ENCODE measurements at places on chromosomes 2 and 18.

- DNase-seq = no peak
Observed at GRCh38 chr2:2146220-2146619, 184.9 kb downstream of the MYT1L start.

GRCh38 chr18:58106289-58107070 lies 62.5 kb downstream of the NEDD4L start:
- DNase-seq = no peak

GRCh38 chr2:144099780-144100377 lies 420.0 kb downstream of the ZEB2 start:
- no peak for DNase-seq

GRCh38 chr2:191066197-191066918 lies 52.4 kb upstream of the STAT1 start:
- no peak for DNase-seq

DNA sequence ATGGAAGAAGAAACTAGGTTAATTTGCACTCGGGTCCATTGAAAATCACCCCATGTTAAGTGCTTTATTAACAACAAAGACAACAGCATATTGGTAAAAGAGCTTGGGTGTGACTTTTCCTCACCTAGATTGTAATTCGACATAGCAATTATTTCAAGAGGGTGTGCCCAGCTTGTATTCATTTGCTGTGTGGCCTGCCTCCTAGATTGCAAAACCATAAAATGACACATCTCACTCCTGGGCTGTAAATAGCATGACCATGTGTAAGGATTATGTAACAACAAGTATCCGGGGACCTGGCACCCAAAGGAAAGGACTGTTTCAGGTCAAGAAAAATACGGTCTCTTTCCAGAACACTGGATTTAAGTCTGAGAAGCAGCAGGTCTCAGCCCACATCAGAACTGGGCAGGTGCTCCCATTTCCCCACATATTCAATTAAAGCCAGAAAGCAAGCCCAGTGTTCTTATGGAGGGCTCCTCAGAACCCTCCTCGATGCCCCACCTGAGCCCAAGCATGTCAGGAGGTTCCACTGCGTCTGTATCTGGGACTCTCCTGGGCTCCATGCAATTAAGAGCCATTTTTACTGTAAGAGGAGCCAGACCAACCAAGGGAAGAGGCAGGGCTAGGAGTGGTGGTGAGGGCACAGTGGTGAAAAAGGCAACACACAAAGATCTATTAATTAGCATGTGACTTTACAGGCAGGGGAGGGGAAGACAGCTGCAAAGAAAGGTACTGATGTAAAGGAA lies 39.2 kb downstream of the MREG start:
- no peak for DNase-seq

DNA sequence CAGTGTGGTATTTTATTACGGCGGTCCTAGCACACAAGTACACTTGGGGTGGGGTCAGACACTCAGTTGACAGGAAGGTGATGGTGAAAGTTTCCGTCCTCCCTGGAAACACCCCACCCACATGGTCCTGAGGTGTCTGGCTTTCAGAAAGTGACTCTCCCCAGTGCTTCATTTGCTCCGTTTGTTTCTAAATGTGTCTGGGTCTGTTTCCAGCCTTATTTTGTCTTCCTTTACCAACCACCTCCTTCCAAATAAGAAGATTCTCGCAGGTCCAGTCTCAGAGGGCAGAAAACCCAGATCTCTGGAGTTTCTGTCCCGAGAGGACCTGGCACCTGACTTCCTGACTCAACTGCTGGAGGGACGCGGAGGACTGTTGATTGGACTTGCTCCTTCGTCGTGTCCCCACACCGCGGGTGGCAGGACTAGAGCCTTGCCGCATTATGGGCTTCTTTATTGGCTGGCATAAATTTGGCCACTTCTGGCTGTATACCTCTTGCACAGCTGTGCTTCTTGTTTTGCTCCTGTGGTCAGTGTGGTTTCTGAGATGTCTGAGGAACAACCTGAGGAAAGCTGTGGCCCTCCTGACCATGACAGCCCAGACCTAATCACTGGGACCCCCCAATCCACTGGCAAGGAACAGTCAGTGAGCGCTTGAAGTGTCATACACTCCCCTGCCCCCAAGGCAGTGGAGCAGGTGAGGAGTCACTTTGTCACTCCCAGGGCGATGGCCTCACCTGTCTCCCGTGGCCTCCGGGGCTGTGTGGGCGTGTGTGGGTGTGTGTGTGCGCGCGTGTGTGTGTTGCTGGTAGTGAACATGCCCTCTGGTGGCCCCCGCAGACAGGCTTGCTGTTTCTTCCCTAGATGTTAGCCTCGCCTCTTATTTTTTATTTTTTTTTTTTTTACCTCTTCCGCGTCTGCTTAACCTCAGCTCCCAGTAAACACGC lies 45.6 kb downstream of the MEX3C start:
- no peak for DNase-seq

DNA sequence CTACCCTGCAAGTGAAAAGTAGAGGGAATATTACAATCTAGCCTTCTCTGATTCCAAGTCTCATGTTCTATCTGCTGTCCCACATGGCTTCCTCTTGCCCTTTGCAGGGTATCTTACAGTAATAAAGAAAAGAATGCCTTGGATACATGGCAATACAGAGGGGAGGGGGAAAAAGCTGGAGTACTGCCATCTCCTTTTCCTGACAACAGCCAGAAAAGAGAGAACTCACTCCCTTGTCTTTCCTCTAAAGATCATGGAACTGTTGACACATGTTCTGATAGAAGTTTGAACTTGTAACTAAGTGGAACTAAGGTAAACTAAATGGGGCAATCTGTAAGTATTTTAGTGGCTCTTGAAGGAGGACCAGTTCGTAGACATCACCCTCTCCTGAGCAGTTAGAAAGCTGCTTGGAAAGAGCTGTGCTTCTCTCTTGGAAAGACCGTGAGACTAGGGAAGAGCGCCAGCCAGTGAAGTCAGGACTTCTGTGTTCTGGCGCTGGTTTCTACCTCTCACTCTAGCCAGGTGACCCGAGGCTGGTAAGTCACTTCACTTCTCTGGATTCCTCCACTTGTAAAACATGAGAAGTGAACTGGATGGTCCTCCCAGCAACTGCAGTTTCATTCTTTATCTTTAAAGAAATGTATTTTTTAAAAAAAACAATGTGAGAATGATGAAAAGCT lies 242.3 kb upstream of the FOSL2 start:
- no peak for DNase-seq

- peak; percentile 62 for DNase-seq
Observed at GRCh38 chr2:43073401-43073825, 153.0 kb downstream of the ZFP36L2 start.

- no peak for DNase-seq
Observed at GRCh38 chr18:26255695-26256622, 29.7 kb downstream of the TAF4B start.

DNA sequence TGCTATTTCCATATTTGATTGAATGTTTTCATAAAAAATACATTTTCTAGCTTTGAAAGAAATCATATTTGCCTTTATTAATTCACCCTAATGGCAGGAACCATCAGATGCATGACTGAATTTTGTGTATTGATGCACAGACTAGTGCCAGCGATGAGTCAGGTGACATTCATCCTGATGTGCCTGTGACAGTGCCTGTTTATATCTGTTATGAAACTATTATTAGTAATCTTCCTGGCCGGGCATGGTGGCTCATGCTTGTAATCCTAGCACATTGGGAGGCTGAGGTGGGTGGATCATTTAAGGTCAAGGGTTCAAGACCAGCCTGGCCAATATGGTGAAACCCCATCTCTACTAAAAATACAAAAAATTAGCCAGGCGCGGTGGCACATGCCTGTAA lies 170.0 kb downstream of the TSN start:
- no peak for DNase-seq

DNA sequence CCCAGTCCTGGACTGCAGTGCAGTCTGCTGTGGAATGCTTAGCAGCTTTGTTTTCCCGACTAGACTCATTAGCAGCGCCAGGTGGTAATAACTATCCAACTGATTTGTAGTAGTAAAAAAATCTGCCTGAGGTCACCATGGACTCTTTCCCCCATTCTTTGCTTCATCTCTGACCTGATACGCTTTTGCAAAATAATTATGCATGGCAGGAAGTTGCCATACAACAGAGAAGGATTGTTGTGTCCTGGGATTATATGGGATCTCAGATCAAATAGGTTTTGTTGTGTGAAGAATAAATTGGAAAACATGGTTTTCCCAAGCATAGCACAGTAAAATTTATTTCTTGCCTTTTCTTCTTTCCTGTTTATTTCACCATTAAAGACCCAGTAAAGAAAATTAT lies 72.4 kb upstream of the ATP5MC3 start:
- DNase-seq = no peak

GRCh38 chr18:44321868-44322590 lies 358.7 kb upstream of the SETBP1 start:
- DNase-seq = no peak

DNA sequence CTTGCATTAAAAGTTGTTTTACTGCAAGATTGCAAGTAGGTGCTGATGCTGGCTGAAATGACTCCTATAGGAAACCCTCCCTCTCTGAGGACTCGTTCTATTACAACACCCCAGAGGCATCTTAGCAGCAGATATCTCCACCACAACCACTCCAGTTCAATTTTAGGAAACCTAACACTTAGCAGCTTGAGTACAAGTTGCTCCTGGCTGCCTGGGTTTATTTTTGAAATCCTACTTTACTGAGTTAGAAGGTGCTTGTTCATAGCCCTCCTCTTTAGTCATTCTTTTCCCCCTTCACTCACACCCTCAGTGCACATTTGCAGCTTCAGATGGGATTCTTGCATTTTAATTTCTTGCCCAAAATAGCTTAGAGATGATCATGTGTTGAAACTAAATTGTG lies 111.5 kb downstream of the MTCL1 start:
- no peak for DNase-seq

DNA sequence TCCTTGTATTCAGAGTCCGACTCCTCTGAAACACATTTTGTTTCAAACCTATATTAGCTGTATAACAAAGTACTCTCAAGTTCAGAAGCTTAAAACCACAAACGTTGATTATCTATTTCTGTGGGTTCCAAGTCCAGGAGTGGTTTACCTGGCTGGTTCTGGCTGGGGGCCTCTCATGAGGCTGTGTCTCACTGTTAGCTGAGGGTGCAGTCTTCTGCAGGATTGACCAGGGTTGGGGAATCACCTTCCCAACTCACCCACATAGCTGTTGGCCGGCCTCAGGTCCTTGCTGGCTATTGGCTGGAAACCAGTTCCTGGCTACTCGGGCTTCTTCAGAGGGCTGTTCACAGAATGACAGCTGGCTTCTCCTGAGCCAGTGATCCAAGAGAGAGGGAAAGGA lies 18.0 kb upstream of the ATIC start:
- DNase-seq = no peak

DNA sequence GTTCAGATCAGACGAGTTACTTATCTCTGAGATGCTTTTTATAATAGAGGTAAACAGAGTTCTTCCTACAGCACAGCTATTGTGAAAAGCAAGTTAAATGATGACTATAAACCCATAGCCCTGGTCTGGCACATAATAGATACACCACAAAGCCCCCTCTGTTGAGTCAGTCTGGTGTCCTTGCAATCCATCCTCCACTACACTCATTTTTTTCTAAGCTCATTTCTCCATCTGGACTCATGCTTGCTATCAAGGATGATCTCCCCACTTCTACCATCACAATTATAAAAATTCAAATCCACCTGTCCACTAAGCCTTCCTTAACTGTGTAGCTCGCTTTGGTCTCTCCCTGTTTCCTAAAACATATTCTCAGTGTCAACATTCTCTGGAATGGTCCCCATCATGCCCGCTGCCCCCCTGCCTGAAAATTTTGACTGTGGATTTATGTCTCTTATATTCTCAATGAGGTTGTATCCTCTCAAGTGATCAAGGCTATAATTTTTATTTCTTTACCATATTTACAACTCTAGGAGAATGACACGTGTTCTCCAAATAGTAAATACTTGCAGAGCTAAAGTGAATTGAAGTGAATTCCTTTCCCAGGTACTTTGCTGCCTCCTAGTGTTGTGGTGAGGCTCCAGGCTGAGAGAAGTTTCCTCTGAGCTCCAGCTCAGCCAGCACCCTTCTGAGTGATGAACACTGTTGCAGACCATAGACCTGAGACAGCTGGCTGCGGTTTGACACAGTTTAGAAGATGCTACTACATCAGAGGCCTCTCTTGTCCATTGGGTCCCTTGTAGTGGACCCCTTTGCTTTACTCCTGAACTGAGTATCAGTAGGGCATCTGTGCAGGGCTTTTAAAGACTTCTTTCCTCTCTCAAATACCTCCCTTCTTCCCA lies 108.7 kb downstream of the DPP10 start:
- no peak for DNase-seq

DNA sequence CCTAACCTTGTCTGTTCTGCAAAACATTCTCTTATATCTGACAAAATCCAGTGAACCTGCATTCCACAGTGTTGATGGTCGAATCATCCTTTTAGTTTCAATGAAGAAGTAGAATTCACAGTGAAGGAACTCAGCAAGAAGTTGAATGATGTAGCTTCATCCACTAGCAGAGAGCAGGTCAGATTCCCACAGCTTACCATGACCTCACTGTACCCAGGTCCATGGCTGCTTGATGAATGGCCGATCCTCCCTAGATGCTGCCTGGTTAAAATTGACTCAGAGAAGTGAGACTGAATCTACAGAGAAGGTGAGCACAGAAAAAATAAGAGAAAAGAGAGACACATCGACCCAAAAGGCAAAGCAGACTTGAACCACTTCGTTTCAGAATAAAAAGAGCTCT lies 906.0 kb upstream of the CHAC2 start:
- DNase-seq = no peak

- no peak for DNase-seq
Observed at GRCh38 chr18:43661570-43661969, 384.3 kb upstream of the SYT4 start.

All from mesenteric fat pad (tissue), 1 donor.